T-helper 17 cell (primary cell): ENCODE measurements at places on chromosomes 4 and X. TPM values are rescaled to one million over a fixed set of nuclear protein-coding genes. Genes with fewer than 3 reads are reported as not detected.
A peak's percentile ranks its signal among the peaks of the same experiment; 100 is the strongest.

DNA sequence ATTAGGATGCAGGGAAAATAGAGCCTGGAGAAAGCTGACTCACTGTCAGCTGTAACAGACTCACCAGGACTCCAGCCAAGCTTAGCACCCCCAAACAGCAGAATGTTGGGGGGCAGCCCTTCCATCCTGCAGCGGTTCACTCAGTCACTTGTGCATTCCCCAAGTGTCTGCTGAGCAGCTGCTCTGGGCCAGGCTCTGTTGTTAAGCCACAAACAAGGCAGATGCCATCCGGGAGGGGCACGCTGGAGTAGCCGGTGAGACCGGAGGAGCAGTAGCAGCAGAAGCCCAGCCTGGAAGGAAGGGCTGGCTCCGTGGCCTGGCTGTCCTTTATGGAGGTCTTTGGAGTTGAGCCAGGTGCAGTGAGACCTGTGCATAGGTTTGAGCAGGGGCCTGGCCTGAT, 22.0 kb downstream of the CCNQ start:
- peaks cover 5% of the 10 kb centered on the region for H3K4me1 ChIP-seq
- H3K27me3 ChIP-seq = no peaks in the 10 kb centered on the region
- no peak for DNase-seq
- no peak overlapping the region for H3K4me3 ChIP-seq
- no peaks in the 10 kb centered on the region for H3K36me3 ChIP-seq

GRCh38 chr4:84126061-84126787, 372.9 kb downstream of the NKX6-1 start:
- DNase-seq = no peak
- H3K36me3 ChIP-seq = no peaks in the 10 kb centered on the region
- H3K27me3 ChIP-seq = no peaks in the 10 kb centered on the region
- H3K4me3 ChIP-seq = no peak overlapping the region
- H3K4me1 ChIP-seq = no peaks in the 10 kb centered on the region

GRCh38 chr4:139802931-139803330, 137.3 kb downstream of the MGST2 start:
- no peak overlapping the region for H3K27ac ChIP-seq
- DNase-seq = no peak
- no peak overlapping the region for H3K4me3 ChIP-seq
- peaks cover 2% of the 10 kb centered on the region for H3K4me1 ChIP-seq
- H3K27me3 ChIP-seq = peaks cover 20% of the 10 kb centered on the region

GRCh38 chrX:129642641-129643040, 12.1 kb downstream of the APLN start:
- H3K4me1 ChIP-seq = no peaks in the 10 kb centered on the region
- no peaks in the 10 kb centered on the region for H3K36me3 ChIP-seq
- no peaks in the 10 kb centered on the region for H3K27me3 ChIP-seq

- H3K36me3 ChIP-seq = no peaks in the 10 kb centered on the region
- no peak overlapping the region for H3K27ac ChIP-seq
- H3K4me3 ChIP-seq = no peak overlapping the region
- peaks cover 31% of the 10 kb centered on the region for H3K27me3 ChIP-seq
- H3K4me1 ChIP-seq = no peaks in the 10 kb centered on the region
These were observed 123.9 kb upstream of the PPP3CA start for GRCh38 chr4:101471201-101471600.

- H3K36me3 ChIP-seq = no peaks in the 10 kb centered on the region
- no peaks in the 10 kb centered on the region for H3K27me3 ChIP-seq
- no peak for DNase-seq
- no peak overlapping the region for H3K4me3 ChIP-seq
These were observed 87.6 kb upstream of the GABRG1 start for GRCh38 chr4:46211406-46211805.

- no peak for DNase-seq
- no peaks in the 10 kb centered on the region for H3K27me3 ChIP-seq
- peak overlapping the region; percentile 97 for H3K4me3 ChIP-seq
- no peaks in the 10 kb centered on the region for H3K36me3 ChIP-seq
- H3K27ac ChIP-seq = peak overlapping the region; percentile 92
- H3K4me1 ChIP-seq = peaks cover 49% of the 10 kb centered on the region
These were observed 824 bp downstream of the TBC1D14 start for GRCh38 chr4:6910340-6910959.

Gene SOX3
- not detected for total RNA-seq

Gene AMOT
- total RNA-seq = 1.4 TPM

Gene ARHGAP4
- 404 TPM for total RNA-seq

Gene KLHL4
- total RNA-seq = not detected

Gene TEX13C
- total RNA-seq = not detected
